ENCODE measurements at places on chromosomes 13 and 19.

- no peak for DNase-seq
Measured at GRCh38 chr13:42174344-42175162, 97.4 kb upstream of the AKAP11 start.

- no peak for DNase-seq
Measured at GRCh38 chr13:109779074-109779473, 7.3 kb downstream of the IRS2 start.

GRCh38 chr13:32537580-32538142, 934 bp downstream of the N4BP2L2 start:
- no peak for DNase-seq

DNA sequence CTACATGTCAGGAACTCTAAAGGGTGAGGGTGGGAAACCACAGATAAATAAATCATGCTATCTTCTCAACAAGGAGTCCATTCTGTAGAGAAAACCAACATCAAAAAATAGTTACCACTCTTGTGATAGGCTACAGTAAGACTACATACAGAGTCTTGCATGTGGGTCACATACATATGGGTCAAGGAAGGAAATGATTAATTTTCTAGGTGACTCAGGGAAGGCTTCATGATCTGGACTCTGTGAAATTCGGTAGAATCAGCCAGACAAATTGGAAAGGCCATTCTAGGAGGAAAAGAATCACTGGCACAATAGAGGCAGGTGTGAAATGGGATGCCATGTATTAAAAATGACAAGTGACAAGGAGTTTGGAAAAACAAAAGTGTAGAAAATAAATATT, 638.9 kb downstream of the LIG4 start:
- no peak for DNase-seq

- DNase-seq, result no peak
Measured at GRCh38 chr19:8900421-8900820, 68.2 kb downstream of the MBD3L1 start.

GRCh38 chr19:55266840-55267239, 8.0 kb upstream of the PPP6R1 start:
- DNase-seq, result no peak

DNA sequence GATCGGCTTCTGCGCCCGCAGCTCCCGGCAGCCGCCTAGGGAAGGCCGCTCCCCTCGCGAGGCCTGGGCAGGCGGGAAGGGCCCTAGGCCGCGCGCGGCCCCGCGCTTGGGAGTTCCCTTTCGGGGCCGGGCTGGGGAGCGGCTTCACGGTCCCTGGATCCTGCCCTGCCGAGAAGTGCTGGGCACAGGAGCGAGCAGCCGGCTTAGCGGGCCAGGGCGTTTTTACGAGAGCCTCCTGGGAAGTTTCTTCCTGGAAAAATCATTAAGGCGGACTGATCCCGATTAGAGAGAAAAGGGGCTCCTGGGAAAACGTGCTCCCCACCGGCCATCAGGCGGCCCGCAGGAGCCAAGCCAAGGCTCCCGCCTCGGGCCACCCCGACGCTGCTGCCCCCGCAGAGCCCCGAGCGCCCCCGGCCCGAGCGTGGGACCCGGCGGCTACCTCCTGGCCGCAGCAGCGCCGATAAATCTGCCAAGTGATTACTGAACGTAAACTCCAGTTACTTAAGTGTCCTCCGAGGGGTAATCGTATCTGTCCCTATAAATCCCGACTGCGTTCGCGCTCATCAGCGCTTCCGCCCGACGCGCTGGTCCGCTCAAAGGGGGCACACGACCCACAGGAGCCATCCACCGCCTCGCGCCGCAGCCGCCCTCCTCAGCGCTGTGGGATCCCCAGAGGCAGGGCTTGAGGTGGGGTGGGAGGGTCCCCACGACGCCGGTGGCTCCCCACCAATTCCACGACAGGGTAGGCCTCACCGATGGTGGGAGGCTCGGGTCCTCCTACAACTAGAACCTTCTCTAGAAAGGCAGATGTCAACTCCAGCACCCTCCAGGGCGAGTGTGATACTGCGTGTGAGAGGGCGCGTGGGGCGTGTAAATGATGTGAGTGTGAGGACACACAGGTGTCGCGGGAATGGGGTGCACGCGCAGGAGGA, 2.8 kb downstream of the ZIC5 start:
- DNase-seq, result no peak

GRCh38 chr13:106033659-106034058, 501.8 kb downstream of the EFNB2 start:
- DNase-seq, result no peak

DNA sequence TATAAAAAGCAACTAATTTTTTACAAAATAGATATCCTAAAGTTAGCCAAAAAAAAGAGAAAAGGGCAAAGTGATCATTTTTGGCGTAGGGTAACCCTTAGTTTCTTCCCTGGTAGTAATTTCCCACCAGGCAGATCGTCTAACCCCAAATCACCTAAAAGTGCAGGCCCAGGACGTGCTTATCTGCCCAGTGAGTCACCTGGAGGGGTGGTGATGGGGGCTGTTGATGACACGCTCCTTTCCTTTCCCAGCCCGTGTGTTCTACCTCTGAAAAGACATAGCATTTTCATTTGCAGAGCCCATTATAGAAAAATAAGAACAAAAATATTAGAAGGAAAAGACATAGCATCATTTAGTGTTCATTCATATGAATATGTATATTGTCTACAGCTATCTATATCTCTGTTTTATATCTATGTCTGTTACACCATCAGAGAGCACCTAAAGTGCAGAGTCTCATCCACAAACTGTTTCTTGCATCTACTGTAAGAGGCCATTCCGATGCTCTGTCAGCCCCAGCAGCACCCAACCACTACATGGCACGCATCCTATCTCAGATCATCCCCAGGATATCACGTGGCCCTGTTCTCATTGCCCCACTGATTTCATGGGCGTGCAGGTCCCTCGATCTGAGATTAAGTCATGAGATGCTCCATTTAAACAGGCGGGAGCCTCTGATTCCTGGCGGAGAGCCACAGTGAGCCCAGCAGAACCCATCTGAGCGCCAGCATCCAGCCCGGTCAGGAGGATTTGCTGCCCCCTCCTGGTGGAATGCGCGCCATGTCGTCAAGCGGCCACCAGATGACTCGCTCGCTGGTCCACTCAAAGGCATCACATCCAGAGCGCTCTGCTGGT, 8.5 kb upstream of the LILRB3 start:
- peak; percentile 87 for DNase-seq

- DNase-seq, result no peak
Measured at GRCh38 chr13:52061587-52061986, 37.1 kb downstream of the UTP14C start.

GRCh38 chr13:66835040-66835628, 395.0 kb downstream of the PCDH9 start:
- DNase-seq, result no peak

DNA sequence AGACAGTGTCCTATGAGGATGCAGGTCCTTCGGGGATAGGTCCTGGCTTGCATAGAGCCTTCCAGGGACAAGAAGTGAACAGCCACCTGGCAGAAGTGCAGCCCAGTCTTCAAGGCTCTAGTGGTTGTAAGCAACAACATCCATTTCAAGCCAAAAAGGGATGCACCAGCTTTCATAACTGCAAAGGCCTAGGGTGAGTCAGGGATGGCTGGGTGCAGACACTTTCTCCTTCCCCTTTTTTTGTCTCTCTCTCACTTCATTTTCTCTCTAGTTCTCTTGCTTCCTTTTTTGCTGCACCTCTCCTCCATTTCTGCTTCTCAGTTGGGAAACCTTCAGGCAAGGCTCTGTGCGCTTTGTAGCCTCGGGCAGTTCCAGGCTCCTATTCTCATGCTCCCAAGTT, 196.2 kb upstream of the ZNF536 start:
- no peak for DNase-seq

DNA sequence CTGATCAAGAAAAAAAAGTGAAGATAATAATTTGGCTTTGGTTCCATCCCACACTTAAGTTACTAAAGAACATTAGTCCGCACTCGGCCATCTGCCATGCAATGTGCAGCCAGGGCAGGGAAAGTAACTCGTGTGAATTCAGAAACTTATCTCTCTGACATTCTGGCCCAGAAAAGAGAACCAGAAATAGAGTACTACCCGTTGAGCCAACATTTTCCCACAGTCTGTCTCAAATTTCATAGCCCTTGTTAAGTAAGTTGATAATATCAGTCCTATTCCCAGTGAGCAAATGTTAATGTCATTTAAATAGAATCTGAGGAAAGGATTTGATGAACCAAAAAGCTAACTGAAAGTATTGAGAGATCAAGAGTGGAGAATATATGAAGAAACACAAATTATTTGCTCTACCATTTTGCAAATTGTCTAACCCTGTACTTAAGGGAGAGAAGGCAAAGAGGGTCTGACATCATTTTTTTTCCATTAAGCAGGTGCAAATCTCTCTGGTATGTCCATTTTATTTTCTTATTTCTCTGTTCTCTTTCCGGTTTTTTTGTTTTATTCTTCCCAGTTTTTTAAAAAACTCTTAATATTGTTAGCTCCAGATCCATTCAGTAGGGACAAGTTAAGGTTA, 156.3 kb downstream of the NDFIP2 start:
- DNase-seq, result no peak

DNA sequence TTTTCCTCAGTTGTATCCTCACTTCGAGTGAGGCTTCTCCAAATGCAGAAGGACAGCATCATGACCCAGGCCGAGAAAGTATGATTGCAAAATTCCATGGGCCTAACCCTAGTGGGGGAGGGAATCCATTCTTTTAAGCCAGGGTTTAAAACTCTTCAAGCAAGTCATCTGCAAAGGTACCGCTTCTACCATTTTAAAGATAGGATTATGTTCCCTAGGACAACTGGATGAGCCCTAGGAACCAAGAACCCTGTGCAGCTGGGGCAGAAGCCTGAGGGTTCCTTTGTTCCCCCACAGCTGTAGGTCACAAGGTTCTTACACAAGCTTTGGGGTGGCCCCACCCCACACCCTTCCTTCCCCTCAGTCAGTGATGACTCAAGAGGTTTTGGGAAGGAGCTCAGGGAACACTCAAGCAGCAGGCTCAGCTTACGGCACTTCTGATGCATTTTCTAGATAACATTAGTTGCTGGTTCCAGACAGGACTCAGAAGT, 13.5 kb downstream of the ARL11 start:
- DNase-seq, result no peak

- DNase-seq, result no peak
Measured at GRCh38 chr13:40798380-40798779, 9.0 kb downstream of the SLC25A15 start.

GRCh38 chr13:48436661-48437288, 23.9 kb upstream of the LPAR6 start:
- no peak for DNase-seq

DNA sequence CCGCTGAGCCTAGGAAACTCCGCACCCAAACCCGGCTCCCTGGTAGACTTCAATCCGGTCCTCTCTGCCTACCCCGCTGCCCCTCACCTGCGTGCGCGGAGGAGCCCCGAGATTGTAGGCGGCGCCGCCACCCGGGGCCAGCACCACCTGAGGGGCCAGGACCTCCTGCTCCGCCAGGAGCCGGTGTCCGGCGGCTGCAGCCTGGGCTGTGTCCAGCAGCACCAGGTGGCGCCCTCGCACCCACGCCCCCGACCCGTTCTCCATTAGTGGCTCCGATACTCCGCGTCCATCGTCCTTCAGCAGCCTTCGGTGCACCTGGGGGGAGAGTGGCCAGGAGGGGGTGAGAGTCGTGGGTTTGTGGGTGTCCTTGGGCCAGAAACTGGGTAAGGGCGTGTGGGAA, 18.5 kb downstream of the MAN2B1 start:
- DNase-seq, result no peak

DNA sequence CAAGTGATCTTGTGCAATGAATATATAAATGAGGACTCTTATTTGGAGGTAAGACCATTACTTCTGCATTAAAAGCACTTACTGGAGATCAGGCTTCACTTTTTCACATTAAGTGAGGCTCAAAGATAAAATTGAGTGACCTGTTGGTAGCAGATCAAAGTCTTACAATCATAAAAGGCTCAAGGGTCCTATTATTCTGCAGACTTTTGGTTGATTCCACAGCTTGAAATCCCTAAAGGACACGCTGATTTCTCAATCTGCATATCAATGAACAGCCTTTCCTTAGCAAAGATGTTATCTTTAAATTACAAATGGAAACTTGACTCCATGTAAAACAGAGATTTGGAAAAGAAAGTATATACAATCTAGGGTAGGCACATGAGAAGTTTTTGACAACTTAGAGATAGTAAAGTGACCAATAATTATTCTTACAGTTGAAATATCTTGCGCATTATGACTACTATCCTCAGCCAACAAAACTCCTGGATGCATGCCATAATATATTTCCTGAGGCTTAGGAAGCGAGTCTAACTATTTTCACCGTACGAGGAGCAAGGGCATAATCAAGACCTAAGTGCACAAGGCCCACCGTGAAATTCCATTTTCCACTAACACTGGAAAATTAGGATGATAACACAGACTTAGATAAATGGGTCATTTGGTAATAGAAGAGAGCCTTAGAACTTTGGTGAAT, 640.7 kb downstream of the LIG4 start:
- DNase-seq, result no peak

GRCh38 chr13:33285420-33286124, at the start of gene STARD13:
Gene STARD13 (minus strand): TSS chr13:33285755. CDS start chr13:33285638, 117 bp downstream.
- DNase-seq, result no peak

GRCh38 chr19:2058570-2059421, 7.8 kb upstream of the MKNK2 start:
- no peak for DNase-seq

DNA sequence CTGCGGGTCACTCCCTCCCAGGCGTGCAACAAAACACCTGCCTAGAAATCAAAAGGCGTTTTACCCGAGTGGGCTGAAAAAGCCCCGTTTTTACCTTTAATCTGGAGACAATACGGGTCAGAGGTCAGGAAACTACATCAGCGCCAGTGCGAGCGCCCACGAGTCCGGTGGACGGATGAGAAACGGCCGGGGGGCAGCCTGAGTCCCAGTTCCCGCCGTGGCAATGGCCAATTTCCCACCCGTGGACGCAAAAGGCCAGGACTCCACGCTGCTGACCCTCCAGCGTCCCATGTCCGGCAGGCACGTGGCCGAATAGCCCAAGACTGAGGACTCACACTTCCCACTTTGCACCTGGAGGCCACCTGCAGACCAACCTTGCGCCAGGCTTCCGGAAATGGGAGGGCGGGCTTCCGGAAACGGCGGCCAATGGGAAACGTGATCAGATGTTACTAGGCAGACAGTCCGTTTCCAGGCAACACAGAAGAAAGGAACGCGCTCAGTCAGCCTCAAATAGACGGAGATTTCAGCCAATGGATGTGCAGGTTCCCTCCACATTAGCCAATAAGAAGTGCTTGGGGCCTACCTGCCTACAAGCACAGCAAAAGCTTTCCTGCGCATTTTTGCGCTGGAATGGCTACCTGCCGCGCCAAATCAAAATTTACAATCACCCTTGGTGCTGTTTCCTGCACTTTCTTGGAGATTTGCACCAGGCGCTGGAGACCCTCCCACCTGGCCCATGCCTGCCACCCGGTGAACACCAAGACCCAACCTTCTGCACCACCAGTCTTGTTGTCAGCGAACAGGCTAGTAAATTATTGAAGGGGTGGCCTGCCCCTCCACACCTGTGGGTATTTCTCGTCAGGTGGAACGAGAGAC, 47.4 kb downstream of the ZFP14 start:
- DNase-seq, result peak; percentile 20

- no peak for DNase-seq
Measured at GRCh38 chr19:18603958-18604819, 2.4 kb downstream of the CRLF1 start.
